HepG2 (cell line): ENCODE measurements at places on chromosomes 5 and 9. TPM values are rescaled to one million over a fixed set of nuclear protein-coding genes. Genes with fewer than 3 reads are reported as not detected.

DNA sequence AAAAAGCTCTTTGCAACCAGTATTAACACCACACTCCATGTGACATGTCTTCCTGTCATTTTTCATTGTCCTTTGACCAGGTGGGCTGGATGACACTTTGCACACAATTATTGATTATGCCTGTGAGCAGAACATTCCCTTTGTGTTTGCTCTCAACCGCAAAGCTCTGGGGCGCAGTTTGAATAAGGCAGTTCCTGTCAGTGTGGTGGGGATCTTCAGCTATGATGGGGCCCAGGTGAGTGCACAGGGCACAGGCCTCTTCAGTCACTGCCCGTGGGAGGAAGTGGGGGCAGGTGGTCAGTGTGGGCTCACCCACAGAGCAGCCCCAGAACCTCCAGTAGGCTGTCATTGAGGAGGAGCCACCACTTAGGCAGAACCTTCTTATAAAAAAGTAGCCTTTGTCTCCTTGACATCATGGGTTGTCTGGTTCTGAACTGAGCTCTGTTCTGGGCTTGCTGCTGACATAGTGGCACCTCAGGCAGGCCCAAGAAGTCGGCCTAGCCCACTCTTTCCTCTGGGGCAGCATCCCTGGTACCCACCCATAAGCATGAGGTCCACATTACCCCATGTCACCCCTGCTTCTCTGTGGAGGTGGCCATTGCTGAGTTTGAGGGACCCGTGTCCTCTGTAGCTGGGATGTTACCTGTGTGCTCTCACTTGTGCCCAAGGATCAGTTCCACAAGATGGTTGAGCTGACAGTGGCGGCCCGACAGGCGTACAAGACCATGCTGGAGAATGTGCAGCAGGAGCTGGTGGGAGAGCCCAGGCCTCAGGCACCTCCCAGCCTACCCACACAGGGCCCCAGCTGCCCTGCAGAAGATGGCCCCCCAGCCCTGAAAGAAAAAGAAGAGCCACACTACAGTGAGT is 39.3 kb downstream of the SECISBP2 start:
- peak; percentile 85 for DNase-seq
- H3K4me3 ChIP-seq: no peak overlapping the region
- H3K27me3 ChIP-seq: no peaks in the 10 kb centered on the region
- H3K36me3 ChIP-seq: peaks cover 57% of the 10 kb centered on the region

DNA sequence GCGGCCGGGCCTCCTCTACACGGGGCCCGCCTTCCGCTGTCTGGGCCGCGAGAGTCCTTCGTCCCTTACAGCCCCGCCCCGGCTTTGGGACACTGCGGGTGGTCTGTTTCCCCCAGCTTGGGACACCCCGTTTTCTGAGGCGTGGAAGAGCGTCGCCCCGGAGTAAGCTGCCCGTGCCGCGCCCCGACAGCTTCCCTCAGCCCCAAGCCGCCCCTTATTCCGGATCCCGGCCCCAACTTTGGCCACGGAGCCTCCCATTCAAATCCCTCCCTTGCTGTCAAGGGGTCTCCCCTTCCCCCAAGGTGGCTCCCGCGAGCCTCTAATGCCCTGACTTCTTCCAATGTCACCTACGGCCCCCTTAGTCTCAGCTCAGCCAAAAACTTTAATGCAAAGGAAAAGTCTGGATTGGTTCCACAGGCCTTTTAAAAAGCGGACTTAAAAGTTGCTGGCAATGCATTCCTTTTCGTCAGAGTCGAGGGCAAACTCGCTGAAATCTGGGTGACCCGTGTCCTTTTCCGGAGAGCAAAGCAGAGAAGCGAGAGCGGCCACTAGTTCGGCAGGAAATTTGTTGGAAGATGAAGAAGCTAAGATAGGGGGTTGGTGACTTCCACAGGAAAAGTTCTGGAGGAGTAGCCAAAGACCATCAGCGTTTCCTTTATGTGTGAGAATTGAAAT is 19.8 kb downstream of the EXOSC2 start:
- DNase-seq: no peak
- peak overlapping the region; percentile 96 for H3K27ac ChIP-seq
- peaks cover 26% of the 10 kb centered on the region for H3K4me1 ChIP-seq
- no peaks in the 10 kb centered on the region for H3K36me3 ChIP-seq

DNA sequence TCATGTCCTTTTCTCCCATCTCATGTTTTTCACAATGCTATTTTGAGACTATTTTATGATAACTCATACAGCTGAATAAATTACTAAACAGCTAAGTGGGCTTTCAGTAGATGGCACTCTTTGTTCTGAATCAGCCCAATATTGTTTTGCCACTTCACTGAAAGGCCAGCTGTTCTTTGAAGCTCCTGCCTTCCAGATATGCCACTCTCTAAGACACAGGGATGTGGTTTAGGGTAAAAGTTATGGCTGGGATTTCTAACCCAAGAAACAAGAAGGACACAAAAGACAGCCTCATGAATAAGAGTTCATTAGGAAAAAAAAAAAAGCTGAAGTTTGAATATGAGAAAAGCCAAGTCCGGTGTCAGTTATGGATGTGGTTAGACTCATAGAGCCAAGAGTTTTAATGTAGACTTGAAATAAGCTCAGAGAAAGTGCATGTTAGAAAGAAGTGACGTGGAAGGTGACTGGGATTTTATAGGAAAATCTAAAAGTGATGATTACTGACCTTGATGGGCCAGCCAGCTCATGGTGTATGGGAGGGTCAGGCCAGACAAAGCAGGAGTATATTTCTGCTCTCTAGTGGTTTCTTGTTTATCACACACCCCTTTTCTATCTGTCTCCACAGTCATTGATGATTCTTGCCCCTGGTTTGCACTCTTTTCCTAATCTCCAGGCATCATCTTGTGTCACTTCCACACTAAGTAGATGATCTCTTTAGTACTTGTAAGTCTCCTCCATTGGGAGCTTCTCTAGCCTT is 488.5 kb downstream of the NR2F1-AS1 start:
- no peaks in the 10 kb centered on the region for H3K36me3 ChIP-seq
- no peak for DNase-seq
- no peaks in the 10 kb centered on the region; the same call in 1 of the 2 replicates for H3K27me3 ChIP-seq
- H3K27ac ChIP-seq: no peak overlapping the region
- H3K4me3 ChIP-seq: no peak overlapping the region

GRCh38 chr9:92660266-92660665 is 9.7 kb downstream of the IPPK start:
- peaks cover 25% of the 10 kb centered on the region; the same call in 2 of the 3 replicates for H3K36me3 ChIP-seq
- H3K4me1 ChIP-seq: peaks cover 13% of the 10 kb centered on the region
- no peaks in the 10 kb centered on the region for H3K27me3 ChIP-seq
- H3K4me3 ChIP-seq: no peak overlapping the region
- DNase-seq: no peak

Gene PAX5
- polyA plus RNA-seq: not detected in 2 replicates

Gene ARID3C
- polyA plus RNA-seq: not detected in 2 replicates

DNA sequence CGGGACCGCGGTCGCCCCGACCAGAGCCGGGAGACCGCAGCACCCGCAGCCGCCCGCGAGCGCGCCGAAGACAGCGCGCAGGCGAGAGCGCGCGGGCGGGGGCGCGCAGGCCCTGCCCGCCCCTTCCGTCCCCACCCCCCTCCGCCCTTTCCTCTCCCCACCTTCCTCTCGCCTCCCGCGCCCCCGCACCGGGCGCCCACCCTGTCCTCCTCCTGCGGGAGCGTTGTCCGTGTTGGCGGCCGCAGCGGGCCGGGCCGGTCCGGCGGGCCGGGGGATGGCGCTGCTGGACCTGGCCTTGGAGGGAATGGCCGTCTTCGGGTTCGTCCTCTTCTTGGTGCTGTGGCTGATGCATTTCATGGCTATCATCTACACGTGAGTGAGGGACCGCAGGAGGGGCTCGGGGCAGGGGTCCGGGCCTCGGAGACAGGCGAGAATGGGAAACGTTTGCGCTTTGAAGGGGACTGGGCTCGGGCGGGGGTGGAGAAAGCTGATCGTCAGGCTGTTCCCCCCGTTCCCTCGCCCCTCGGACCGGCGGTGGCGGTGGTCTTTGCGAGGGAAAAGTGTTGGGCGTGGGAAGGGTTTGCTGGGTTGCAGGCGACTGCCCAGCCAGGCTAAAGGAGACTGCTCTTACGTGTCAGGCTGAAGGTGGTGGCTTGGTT is 457 bp downstream of the UGCG start:
- H3K4me3 ChIP-seq: peak overlapping the region; percentile 72
- H3K27ac ChIP-seq: peak overlapping the region; percentile 72
- H3K27me3 ChIP-seq: no peaks in the 10 kb centered on the region
- DNase-seq: peak; percentile 11
- H3K36me3 ChIP-seq: no peaks in the 10 kb centered on the region

- H3K4me1 ChIP-seq: no peaks in the 10 kb centered on the region
- no peak for DNase-seq
- H3K36me3 ChIP-seq: no peaks in the 10 kb centered on the region
- no peak overlapping the region for H3K4me3 ChIP-seq
Observed at GRCh38 chr5:174410716-174411478, 313.5 kb upstream of the MSX2 start.

DNA sequence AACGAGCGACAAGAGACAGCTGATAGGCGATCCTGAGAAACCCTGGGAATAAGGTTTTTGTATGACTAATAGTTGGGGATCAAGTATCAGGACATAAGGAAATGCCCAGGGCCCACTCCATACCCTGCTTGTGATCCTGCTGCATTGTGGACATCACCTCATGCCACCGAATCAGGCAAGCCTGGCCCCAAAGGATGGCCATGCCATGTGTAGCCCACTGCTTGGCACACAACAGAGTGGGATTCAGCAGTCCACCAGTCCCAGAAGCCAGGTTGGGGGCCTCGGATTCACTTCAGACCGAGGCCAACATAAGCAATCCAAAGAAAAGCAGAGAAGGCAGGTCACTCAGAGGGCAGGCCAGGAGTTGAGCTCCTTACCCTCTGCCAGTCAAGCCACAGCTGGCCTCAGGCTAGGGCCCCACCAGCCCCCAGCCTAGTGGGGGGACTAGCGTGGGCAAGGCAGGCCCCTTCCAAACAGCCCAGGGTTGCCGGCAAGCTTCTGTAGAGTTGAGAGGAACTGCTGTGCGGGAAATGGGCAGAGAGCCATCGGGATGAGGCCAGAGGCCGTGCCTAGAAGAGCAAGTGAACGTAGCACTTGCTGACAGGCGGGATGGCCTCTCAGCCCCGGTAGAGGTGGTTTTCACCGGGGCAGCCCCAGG is 5.0 kb downstream of the NOP16 start:
- H3K36me3 ChIP-seq: peaks cover 18% of the 10 kb centered on the region
- DNase-seq: no peak
- H3K27me3 ChIP-seq: no peaks in the 10 kb centered on the region; the same call in 2 of the 3 replicates

DNA sequence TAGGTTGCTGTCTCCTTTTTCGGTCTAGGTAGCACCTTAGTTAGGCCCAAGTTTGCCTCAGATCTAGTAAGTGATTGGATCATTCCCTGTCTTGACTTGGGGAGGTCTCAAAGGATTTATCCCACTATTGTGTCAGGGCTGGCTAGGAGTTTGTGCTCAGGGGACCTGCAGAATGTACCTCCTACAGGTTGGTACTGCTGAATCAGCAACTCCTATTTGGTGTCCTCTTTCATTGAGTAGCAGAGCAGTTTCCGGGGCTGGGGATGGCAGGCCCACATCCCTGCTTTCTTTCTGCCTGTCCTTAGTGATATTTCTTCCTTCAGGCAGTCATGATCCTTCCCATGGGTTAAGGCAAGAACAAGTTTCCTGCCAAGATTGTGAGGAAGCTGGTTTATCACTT is 192.9 kb upstream of the CCNH start:
- no peak for DNase-seq
- no peak overlapping the region for H3K27ac ChIP-seq
- no peaks in the 10 kb centered on the region for H3K4me1 ChIP-seq
- no peak overlapping the region for H3K4me3 ChIP-seq
- H3K36me3 ChIP-seq: no peaks in the 10 kb centered on the region

DNA sequence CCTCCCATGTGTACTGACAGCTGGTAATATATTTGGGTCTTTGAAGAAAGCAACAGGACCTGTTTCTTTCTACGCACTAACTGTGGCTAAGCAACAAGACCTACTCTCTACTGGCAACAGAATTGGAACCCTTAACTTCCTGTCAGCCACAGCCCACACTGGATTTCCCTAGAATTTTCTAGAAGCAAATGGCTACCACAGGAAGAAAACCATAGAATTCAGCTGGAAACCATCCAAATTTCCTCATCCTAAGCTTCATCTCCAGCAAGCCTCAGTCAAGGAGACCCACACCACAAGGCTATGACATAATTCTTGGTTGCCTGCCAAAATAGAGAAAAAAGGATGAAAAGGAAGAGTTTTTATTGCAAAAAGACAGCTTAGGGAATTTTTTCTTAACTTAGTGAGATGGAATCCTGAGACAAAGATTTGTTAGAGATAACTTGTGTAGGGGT is 171.8 kb upstream of the TNC start:
- H3K27ac ChIP-seq: no peak overlapping the region
- H3K4me1 ChIP-seq: no peaks in the 10 kb centered on the region
- DNase-seq: no peak
- no peaks in the 10 kb centered on the region for H3K27me3 ChIP-seq
- H3K4me3 ChIP-seq: no peak overlapping the region
- H3K36me3 ChIP-seq: no peaks in the 10 kb centered on the region

DNA sequence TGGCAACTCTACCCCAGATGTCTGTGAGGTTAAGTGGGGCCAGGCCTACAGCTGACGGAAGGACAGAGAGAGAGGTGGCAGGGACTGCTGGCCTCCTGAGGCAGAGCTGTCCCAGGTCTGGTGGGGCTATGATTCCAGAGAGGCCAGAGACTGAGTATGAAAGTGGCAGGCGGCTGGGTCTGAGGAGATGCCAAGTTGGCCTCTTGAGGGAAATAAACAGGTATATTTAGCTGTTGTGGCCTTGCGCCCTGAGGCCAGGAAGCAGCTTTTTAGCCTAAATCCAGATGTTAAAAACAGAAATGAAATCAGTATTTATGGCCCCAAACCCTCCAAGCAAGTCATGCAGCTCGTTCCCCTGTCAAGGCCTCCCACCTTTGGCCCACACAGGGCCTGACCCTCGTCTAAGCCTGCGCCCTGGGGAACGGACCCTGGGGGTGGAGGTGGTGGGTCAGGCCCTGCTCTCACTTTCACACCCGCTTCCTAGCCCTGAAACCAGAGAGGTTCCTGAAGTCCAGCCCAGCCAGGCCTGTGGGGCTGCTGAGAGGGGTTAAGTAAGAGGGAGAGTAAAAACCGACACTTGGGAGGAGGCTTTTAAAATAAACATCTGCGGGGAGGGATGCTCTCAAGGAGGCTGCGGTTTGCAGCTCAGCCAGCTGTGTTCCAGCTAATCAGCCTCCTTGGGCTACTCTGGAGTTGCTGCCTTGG is 18.7 kb downstream of the PCDHGC5 start:
- peaks cover 6% of the 10 kb centered on the region; the same call in 1 of the 2 replicates for H3K4me1 ChIP-seq
- H3K36me3 ChIP-seq: no peaks in the 10 kb centered on the region
- no peak overlapping the region for H3K27ac ChIP-seq
- H3K4me3 ChIP-seq: no peak overlapping the region
- DNase-seq: no peak

GRCh38 chr5:64587370-64587769 is 81.6 kb downstream of the RGS7BP start:
- no peak for DNase-seq
- H3K36me3 ChIP-seq: no peaks in the 10 kb centered on the region
- no peaks in the 10 kb centered on the region for H3K4me1 ChIP-seq
- no peaks in the 10 kb centered on the region for H3K27me3 ChIP-seq
- no peak overlapping the region for H3K27ac ChIP-seq
- no peak overlapping the region for H3K4me3 ChIP-seq
